ENCODE measurements at places on chromosomes 5 and 9. TPM values are rescaled to one million over a fixed set of nuclear protein-coding genes. Genes with fewer than 3 reads are reported as not detected.

ZDHHC21 gene
- total RNA-seq: 2.8 TPM

EXD3 gene
- 5.6 TPM for total RNA-seq

LMX1B gene
- total RNA-seq: 1.4 TPM

AK8 gene
- 1.3 TPM for total RNA-seq

CYSRT1 gene
- 4.6 TPM for total RNA-seq

CDC20B gene
- total RNA-seq: 0.07 TPM

SLC46A2 gene
- total RNA-seq: not detected
